ENCODE measurements at places on chromosomes 11 and 22. TPM values are rescaled to one million over a fixed set of nuclear protein-coding genes. Genes with fewer than 3 reads are reported as not detected.

The FADS1 gene
- 148 TPM for total RNA-seq

The MUC2 gene
- total RNA-seq: 0.93 TPM

The GAB4 gene
- total RNA-seq: not detected

The THOC5 gene
- 31.1 TPM for total RNA-seq

The FXYD2 gene
- 14.8 TPM for total RNA-seq

The PYGM gene
- total RNA-seq: 0.30 TPM

The TIMM10 gene
- total RNA-seq: 170 TPM

The MPZL2 gene
- total RNA-seq: not detected

The MAJIN gene
- not detected for total RNA-seq

The MUC15 gene
- not detected for total RNA-seq

The APOA4 gene
- total RNA-seq: not detected
